Stimulated activated CD4-positive, alpha-beta T cell treated with anti-CD3 and anti-CD28 coated beads, Interleukin-1b, Interleukin-23, amount 100 ng/mL, for 1 hour (primary cell): ENCODE measurements at places on chromosomes 3 and 15.

DNA sequence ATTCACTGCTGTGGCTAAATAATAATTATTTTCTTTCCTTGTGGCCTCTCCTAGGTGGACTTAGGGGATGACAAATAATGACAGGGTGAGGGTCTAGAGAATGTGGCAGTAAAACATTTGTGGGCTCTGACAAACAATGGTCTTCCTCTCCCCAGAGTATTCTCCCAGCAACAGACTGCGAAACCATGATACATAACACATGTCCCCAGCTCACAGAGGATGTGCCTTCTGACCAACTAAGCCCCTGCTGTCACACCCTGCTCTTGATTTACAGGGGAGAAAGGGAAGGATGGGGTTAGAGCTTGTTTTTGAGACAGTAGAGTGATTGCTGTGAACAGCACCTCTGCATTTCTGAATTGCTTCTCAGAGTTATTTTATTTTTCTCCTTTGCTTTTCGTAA lies 116.6 kb upstream of the CTDSPL start:
- DNase-seq: no peak

DNA sequence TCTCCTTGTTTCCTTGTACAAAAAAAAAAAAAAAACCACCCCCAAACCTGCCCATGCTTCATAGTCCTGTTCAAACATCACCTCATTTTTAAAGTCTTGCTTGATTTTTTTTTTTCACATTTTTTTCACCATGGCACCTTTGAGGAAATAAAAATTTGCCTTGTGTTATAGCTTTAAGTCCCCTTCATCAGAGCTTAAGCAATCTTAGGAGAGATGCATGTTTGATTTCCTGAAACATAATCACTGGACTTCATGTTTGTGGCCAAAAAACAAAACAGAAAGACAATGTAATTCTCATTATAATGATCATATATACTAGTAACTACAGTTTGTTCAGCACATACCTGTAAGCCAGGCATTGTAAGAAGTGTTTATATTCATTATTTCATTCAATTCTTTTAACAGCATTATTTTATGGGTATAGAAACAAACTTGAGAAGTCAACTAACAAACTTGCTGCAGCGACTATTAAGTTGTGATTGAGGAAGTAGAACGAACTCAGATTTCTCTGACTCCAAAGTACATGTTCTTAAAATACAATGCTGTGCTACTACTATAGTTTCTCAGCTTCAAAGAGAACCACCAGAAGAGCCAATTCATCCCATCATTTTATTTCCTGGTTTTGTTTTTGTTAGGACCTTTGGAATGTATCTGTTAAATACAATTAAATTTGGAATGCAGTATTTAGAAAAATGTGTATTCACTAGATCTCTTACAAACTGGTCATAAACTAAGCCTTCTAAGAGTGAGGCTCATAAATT lies 203.8 kb downstream of the TCF12 start:
- DNase-seq: no peak

- DNase-seq: no peak
Measured at GRCh38 chr3:106115557-106115956, 246.7 kb upstream of the CBLB start.

DNA sequence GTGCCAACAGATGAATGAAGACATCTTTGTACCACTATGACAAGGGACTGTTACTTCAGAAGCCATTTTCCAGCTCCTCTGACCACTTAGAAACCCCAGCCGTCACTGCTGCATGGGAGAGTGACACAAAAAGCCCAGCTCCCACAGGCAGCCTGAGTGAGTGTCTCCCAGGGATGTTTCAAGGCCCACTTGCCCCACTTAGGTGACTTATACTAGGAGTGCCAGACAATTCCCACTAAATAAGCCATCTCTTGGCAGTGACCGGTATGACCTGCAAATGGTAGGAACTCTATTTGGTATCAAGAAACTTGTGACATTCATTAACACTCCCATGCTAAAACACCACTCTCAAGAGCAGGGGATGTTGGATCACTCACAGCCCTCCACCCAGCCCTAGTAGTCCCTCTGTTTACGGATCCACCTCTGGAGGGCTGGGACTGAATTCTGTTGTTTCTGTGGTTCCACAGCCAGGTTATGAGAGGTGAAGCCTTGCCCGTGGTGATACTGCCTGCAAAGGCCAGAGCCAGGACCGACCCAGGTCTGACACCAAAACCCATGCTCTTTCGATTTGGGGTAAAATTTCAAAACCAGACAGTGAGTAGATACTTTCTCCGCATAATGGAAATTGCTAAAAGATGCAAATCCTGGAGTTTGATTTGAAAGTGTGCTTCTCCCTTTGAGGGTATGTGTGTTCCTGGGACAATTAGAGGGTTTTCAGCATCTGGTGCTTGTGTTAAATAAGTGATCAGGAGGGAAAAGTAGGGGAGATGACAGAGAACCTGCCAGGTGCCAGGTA lies 14.5 kb downstream of the RBP1 start:
- no peak for DNase-seq

GRCh38 chr15:65096481-65097385 lies 18.3 kb downstream of the UBAP1L start:
- DNase-seq: no peak
